ENCODE measurements at places on chromosomes 6 and 20. TPM values are rescaled to one million over a fixed set of nuclear protein-coding genes. Genes with fewer than 3 reads are reported as not detected.
A peak's percentile ranks its signal among the peaks of the same experiment; 100 is the strongest.

NSFL1C gene
- 76.1 TPM for total RNA-seq

DEFB115 gene
- not detected for total RNA-seq

DNA sequence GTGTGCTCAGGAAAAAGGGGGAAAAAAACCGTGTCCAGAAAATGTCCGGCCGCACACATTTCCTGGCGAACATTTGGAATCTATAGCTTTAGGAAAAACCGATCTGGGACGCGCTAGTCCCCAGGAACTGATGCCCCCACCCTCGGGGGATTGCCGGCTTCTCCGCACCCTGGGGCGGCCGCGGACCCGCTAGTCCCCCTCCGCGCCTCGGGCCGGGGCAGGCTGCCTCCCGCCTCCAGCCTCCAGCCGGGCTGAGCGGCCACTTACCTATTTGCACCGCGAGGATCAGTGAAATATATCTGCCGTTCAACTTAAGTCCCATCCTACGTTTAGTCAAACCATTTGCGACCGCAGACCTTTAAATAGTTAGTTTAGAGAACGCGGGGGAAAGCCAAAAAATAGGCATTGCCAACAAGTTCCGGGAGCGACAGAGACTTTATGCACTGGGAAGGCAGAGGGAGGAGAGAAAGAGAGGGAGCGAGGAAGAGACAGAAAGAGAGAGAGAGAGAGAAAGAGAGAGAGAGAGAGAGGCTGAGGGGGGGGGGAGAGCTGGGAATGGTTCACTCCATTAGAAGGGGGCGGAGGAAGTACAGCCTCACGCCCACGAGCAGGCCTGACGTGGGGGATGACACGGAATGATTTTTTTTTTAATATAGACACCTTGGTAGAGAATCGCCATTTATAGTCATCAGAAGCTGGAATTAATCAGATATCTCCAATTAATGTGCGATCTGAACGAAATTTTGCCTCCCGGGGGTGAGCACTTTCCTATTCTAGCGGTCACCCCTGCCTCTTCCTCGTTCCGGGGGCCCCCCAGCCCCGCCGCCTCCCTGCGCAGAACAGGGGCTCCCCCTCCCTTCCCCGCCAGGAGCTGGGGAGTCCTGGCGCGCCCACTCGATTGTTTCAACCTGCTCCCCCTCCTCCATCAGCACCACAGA, at the start of gene NRN1:
TSS of gene NRN1 (minus strand) at position 498 of the 938 bp plus-strand sequence. CDS start at position 322, 176 bp downstream.
- DNase-seq: no peak
- peaks cover 69% of the 10 kb centered on the region for H3K27me3 ChIP-seq
- H3K27ac ChIP-seq: no peak within 1 kb of the TSS
- no peaks in the 10 kb centered on the region for H3K36me3 ChIP-seq

DNA sequence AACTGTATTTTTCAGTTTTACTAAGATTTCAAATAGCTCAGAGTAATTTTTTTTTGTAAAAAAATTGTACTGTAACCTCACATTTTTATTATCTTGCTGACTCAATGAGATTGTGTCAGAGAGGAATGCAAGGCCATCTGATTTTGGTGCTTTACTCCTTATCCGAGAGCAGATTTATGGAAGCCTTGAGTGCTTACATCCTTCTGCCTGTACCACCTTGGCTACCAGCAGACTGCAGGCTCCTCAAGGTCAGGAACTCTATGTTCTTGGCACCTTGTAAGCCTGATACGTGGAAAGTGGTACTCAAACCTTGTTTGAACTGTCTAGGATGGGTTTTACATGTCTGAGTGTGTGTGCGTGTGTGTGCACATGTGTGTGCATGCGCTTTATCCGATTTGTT, 80.1 kb upstream of the MLIP start:
- no peak overlapping the region for H3K27ac ChIP-seq
- H3K36me3 ChIP-seq: no peaks in the 10 kb centered on the region
- DNase-seq: no peak
- H3K4me1 ChIP-seq: no peaks in the 10 kb centered on the region
- no peaks in the 10 kb centered on the region for H3K27me3 ChIP-seq
- no peak overlapping the region for H3K4me3 ChIP-seq

- H3K27ac ChIP-seq: no peak overlapping the region
- H3K36me3 ChIP-seq: peaks cover 6% of the 10 kb centered on the region
- H3K27me3 ChIP-seq: no peaks in the 10 kb centered on the region
- H3K4me3 ChIP-seq: no peak overlapping the region
- no peak for DNase-seq
Observed at GRCh38 chr6:156859686-156860085, 82.5 kb downstream of the ARID1B start.

DNA sequence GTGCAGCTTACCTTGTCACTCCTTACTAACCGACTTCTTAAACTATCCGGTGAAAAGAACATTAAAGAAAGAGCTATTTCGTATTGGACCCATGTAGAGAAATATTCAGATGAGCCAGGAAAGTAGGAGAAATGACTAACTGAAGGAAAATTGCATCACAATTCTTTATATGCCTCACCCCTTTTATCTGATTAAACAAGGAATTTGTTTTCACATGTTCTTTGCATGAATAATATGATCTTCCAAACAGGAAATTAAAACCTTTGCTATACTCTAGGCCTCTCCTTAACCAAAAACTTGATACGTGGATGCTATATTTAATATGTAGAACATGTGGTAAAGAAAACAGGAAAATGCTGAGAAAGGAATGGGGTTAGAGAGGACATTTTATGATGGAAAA, 41.9 kb upstream of the LRRC1 start:
- peak overlapping the region; percentile 98 for H3K27ac ChIP-seq
- H3K27me3 ChIP-seq: no peaks in the 10 kb centered on the region
- DNase-seq: peak; percentile 61
- H3K36me3 ChIP-seq: no peaks in the 10 kb centered on the region
- H3K4me1 ChIP-seq: peaks cover 21% of the 10 kb centered on the region
